ENCODE measurements at places on chromosomes 5 and 9.
A peak's percentile ranks its signal among the peaks of the same experiment; 100 is the strongest.

DNA sequence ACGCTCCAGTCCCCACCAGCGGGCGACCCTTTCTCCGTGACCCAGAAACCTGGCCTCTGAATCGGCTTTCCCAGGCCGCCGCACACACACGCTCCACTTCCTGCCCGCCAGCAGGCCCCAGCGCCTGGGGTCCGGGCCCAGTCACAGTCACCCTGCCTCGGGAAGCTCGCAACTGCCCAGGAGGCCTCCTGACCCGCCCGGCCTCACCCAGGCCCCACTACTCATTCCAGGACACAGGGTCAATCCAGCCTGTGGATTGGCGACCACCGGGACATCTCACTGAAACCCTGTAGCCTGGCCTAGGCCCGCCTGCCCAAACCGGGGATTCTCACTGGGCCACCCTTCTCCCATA, 2.7 kb upstream of the IRX4 start:
- no peak for DNase-seq

DNA sequence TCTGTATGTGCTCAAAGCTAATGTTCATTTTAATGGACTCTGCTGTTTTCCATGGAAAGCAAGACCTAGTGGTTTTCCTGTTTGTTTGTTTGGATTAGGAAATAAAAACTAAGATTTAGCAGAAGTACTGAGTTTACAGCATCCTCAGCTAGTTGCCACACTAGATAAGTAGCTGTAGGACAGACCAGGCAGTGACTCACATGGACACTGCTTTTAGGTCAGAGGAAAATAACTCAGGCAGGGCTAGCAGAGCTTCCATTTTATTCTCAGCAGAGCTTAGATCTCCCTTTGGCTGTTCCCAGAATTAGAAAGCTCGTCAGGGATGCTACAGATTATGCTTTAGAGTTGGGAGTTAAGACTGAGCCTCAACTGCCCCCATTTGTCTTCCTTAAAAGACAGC, 204.4 kb downstream of the SH3GL2 start:
- DNase-seq: no peak

DNA sequence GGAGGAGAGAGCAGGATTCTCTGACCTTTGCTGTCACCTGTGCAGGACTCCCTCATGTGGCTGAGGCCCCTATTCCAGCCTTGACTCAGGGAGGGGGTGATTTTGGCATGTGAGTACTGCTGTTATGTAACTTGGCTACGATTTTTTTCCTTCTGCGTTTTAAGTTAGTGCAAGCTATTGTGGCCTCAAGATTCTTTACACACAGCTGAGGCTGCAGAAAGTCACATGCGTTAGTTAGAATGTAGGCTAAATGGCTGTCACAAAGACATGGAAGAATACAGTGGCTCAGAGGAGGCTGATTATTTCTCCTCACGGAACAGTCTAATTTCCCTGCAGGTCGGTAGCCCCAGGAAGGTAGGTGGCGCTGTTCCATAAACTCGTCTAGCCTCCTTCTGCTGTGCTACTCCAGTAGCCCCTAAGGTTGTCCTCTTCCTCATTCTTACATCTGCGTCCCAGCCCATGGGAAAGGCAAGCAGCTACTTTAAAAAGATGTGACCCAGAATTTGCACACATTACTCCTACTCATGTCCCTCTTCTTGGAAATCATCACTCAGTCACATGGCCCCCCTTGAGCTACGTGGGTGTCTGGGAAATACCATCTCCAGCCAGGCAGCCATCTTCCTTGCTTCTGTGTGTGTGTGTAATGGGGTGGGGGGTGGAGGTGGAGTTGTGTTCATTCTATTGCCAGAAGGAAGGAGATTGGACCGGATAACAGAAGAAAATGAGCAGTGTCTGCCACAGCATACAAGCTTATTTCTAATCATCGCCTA, 486.6 kb downstream of the CCDC171 start:
- DNase-seq: peak; percentile 29

DNA sequence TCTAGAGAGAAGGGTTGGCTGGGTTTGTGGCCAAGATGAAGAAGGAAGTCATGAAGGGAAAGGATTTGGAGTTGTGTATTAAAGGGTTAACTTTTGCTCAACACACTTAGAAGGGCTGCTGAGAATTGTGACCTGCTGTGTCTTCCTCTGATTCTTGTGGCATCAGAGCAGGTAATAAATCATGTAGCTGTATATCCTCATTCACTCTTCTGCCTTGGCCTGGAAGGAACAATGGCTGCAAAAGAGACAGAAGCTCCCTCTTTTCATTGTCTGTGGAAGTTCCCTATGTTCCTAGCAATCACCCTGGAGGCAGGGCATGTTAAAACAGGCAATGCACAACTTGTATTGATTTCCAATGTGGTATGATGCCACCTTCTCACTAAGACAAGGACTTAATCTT, 159.1 kb downstream of the LRRC70 start:
- DNase-seq: no peak

- no peak for DNase-seq
Measured at GRCh38 chr9:114931407-114931806, 1.0 kb upstream of the TNFSF8 start.

GRCh38 chr5:60668686-60669304, 31.2 kb downstream of the DEPDC1B start:
- peak; percentile 24 for DNase-seq

DNA sequence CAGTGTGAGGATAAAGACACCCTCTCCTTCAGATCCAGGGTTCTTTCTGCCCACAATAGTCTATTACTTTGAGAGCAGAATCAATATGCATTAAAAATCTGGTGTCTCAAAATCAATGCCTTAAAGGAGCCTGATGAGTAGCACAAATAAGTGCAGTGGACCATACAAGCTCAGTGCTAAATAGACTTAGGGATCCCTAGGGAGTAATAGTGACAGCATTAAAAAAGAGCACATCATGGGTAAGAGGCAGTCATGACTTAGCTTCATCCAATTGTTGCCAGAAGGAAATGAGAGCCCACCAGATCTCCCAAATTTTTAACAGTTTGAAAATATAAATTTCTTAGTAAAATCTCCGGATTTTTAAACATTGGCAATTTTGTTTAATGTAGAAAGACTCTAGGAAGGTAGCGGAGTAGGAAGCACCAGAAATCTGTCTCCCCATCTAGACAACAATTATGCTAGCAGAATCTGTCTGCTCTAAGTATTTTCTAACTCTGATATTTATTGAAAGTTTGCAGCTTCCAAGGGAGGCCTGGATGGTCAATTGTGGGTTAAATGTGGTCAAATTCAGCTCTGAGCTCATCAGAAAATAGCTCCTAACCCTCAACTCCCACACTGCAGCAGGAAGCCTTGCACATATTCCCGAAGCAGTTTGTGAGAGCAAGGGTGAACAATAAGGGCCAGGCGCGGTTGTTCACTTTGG, 443.9 kb downstream of the TLE1 start:
- DNase-seq: no peak

DNA sequence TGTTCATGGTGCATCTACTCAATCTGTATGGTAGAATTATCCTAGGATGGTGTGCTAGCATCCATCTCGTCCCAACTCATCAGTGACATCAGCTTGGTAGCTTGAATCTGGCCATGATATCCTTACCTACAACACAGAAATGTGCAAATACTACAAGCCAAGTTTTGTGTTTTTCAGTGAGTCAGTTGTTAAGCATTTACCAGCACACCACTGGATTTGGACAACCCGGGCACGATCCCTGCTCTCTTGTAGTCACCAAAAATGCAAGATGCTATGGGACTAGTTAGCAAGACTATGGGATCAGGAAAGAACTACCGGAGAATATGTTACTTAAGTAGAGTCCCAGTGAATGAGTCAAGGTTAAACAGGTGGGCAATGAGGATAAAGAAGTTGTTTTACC, 32.1 kb upstream of the ZNF354B start:
- no peak for DNase-seq

DNA sequence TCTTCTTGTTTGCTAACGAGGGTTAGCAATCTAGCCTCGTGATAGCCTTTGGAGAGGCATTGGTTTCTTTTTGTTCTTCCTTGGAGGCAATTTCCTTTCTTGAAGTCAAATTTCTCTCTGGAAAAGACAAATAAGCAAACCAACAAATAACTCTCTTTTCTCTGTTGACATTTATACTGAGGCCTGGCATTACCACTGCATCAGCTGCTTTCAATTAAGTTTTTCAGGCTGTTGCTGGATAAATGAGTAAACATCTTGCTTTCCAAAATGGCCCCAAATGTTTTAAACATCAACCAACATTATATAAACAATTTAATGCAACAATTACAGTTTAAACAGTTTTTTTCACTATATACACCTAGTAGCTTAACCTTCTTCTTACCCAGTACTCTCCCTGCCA, 264.4 kb downstream of the HTR1A start:
- no peak for DNase-seq

DNA sequence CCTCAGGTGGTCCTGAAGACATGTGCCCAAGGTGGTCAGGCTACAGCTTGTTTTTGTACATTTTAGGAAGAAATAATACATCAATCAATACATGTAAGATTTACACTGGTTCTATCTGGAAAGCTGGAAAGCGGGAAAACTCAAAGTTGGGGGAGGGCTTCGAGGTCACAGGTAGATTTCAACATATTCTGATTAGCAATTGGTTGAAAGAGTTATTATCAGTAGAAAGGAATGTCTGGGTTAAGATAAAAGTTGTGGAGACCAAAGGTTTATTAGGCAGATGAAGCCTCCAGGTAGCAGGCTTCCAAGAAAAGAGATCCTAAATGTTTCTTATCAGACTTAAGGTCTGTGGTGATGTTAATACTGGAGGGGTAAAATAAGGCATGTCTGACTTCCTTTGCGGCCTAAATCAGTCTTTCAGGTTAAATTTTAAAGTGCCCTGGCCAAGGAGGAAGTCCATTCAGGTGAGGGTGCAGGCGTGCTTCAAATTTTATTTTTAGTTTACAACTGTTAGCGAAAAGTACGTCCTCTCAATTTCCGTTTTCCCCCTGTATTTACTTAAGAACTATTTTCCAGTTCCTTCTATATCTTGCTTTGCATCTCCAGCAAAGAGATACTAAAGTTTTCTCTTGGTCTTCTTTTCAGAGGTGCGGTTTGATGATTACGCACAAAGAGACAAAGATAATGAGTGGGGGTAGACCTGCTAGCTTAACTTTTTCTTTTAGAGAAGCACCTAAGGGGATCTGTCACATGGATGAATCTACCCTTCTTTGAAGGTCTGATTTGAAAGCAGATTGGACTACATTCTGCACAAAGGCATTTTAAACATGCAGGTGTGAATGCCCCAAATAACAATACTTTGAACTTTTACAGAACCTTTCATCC, 578.6 kb downstream of the RAB3C start:
- no peak for DNase-seq

DNA sequence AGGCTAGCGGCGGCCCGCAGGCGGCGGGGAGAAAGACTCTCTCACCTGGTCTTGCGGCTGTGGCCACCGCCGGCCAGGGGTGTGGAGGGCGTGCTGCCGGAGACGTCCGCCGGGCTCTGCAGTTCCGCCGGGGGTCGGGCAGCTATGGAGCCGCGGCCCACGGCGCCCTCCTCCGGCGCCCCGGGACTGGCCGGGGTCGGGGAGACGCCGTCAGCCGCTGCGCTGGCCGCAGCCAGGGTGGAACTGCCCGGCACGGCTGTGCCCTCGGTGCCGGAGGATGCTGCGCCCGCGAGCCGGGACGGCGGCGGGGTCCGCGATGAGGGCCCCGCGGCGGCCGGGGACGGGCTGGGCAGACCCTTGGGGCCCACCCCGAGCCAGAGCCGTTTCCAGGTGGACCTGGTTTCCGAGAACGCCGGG, 253 bp downstream of the SLC12A2 start:
- no peak for DNase-seq

DNA sequence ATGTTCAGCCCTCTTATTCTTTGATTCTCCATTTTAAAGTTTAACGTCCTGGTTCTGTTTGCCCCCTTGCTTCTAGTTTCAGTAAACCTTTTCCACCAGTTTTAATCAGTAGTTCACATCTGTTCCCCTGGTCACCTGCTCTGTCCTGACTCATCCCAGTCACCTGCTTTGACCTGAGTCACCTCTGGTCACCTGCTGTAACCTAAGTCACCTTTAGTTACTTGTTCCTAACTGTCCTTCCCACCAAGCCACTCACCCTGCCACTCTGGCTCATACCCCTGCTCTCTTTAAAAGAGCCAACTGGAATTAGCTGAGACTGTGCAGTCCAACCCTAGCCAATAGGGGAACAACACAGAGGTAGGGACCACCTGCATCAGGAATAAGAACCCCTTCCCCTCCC, 43.0 kb downstream of the SEMA6A start:
- no peak for DNase-seq

GRCh38 chr9:116494815-116495634, 192.1 kb upstream of the TRIM32 start:
- DNase-seq: no peak

GRCh38 chr5:55927861-55928655, 66.7 kb downstream of the IL6ST start:
- DNase-seq: no peak

GRCh38 chr9:37918665-37919170, 14.8 kb upstream of the SLC25A51 start:
- no peak for DNase-seq
